HTR-8/SVneo (cell line): ENCODE measurements at places on chromosomes 5 and 9.

DNA sequence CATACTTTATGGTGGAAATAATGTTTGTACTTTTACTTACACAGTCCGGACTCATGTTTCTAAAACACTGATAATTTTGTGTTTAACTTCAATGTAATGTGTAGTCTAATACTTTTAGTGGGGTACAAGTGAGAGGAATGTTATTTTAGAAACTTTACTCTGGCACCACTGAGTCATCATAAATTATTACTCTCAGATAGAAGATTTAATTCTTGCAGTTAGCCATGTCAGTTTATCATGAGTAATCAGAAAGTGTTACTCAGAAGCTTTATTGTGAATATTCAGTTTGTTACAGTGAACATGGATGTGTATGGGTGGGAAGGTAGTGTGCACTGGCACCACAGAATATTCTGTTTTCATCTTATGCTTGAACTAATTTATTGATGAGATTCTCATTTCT is 20.0 kb downstream of the OGN start:
- DNase-seq: peak; percentile 8

DNA sequence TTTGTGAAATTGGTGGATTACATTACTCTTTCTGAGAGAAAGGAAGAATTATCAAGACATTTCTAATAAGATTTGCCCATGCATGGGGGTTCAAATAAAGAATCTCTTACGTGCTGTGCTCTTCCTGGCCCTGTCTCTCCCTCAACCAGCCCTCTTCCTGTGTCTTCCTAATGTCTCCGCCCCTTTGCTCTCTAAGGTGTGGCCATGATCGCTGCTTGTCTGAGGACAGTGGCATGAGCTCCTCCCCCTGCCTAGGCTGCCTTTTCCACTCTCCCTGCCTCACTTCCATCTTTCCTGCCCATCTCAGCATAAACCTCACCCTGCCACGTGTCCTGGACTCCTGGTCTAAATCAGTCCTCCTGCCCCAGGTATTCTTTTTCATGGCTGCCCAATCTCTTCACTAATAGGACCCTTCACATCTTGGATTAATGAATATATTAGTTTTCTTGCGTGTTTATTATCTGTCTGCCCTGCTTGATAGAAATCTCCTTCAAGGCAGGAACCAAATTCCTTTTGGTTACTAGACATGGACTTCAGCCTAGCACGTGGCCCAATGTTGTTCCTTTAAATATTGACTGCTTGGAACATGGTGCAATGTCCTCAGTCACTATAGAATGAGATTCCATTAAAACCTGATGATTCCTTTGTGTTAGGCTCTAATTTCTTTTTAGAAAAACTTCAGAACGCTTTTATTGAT is 122.3 kb downstream of the MTRR start:
- no peak for DNase-seq

- no peak for DNase-seq
Measured at GRCh38 chr5:56244627-56245026, 11.5 kb upstream of the ANKRD55 start.

GRCh38 chr5:175856408-175857100 is 14.8 kb upstream of the CPLX2 start:
- no peak for DNase-seq
